D341Med (cell line): ENCODE measurements at places on chromosomes 6 and 20.

DNA sequence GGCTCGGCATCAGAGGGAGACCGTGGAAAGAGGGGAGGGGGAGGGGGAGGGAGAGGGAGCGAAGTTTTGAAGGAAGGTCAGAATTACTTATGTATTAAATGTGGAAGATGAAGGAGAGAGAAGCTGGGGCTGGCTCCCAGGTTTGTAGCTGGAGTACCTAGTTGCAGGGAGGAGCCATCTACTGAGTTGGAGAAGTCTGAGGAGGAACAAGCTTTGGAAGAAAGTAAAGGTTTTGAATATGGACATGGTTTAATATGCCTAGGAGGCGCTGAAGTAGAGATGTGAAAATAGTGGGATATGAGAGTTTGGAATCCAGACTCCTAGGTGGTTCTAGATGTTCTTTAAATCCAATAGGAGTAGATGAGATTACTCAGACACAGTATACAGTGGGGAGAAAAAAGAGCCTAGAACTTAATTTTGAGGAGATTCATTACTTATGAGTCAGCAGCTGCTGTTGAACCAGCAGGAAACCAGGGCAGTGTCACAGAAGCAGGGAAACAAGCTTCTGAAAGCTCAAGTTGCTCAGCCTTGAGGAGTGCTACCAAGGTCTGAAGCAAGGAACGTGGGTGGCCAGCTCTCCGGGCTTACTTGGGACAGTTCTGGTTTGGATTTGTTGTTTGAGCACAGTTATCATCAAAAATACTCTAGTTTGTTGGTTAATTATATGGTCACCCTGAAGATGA, 149.3 kb downstream of the UTRN start:
- DNase-seq, result no peak

GRCh38 chr6:29747688-29748250, 24.5 kb downstream of the HLA-F start:
- DNase-seq, result no peak

- DNase-seq, result no peak
These were observed 274.9 kb downstream of the RFPL4B start for GRCh38 chr6:112622036-112622435.

GRCh38 chr6:64121011-64121565, 485.5 kb downstream of the PHF3 start:
- DNase-seq, result no peak

- no peak for DNase-seq
These were observed 23.8 kb upstream of the FBXO9 start for GRCh38 chr6:53041356-53041755.
